A549 (cell line): ENCODE measurements at places on chromosomes 16 and 17.

DNA sequence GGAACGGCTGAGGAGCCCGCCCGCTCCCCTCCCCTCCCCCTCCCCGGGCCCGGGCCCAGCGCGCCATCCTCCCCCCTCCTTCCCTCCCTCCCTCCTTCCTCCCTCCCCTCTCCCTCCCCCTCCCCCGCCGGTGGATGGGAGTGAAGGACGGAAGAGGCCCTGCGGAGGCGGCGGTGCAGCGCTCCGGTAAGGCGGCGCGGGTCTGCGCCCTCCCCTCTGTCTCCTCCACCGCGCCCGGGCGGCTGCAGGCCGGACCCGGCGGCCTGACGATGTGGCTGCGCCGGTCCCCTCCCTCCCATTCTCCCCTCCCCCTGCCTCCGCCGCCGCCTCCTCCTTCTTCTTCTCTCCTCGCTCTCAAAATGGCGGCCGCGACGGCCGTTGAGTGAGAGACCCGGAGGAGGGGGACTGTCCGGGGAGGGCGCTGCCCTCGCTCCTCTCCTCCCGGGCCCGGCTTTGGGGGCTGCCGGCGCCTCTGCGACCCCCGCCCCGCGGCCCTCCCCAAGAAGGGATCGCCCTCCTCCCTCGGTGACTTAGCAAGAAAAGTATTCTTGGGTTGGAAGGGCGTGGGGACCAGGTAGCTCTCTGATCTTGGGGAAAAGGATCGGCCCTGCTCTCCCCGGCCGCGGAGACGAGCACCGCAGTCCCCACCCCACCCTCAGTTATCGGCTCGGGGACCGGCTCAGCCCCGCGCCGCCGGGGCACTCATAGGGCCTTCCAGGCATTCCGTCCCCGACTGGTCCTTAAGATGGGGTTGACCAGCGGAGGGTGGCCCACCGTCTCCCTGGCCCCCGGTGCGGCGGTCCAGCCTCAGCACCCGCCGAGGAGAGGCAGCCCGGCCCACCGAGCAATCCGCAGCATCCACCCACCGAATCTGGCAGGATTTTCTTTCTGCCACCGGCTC is 617 bp downstream of the PAFAH1B1 start:
- peak; percentile 88 for DNase-seq

GRCh38 chr17:59456428-59456827 is 109.0 kb upstream of the DHX40 start:
- no peak for DNase-seq

DNA sequence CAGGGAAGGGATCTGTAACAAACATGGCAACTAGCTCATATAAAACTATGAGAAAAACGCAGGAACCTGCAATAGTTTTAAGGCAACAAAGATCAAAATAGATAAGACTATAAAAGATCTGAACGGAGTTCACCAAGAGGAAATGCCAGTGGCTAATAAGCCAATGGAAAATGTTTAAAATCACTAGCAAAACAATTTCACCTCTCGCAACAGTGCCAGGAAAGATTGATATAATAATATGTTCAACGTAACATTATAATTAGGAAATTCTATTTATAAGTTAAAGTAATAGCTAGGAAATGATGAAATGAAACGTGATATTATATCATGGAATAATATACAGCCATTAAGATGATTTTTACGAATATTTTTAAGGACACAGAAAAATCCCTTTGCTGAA is 16.0 kb downstream of the MRC2 start:
- DNase-seq, result no peak

GRCh38 chr16:67327743-67328142 is 1.1 kb downstream of the LRRC36 start:
- DNase-seq, result no peak

GRCh38 chr17:3659541-3660111 is 8.8 kb downstream of the TAX1BP3 start:
- peak; percentile 61 for DNase-seq

GRCh38 chr16:55009581-55009980 is 78.9 kb downstream of the IRX5 start:
- no peak for DNase-seq

DNA sequence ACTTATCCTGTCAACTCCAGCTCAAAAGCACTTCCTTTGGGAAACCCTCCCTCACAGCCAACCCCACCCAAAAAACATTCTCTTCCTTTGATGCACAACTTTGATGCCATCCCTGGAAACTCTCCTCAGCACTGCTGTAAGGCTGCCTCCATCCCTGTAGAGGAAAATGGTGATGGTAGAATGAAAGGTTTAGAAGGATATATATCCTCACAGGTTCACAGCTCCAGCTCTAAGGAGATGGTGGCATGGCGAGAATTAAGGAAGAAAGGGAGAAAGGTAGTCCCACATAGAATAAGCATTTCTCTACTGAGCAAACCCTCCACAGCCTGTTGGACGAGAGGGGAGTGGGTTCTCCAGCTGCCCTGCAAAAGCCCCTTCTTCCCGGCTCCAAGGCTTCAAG is 2.2 kb upstream of the DLX4 start:
- DNase-seq, result no peak

GRCh38 chr16:5166486-5166885 is 68.9 kb upstream of the EEF2KMT start:
- no peak for DNase-seq

GRCh38 chr16:88533932-88534637 is 36.1 kb upstream of the ZC3H18 start:
- peak; percentile 76 for DNase-seq

- no peak for DNase-seq
These were observed 4.8 kb downstream of the SCNN1G start for GRCh38 chr16:23187341-23187740.

DNA sequence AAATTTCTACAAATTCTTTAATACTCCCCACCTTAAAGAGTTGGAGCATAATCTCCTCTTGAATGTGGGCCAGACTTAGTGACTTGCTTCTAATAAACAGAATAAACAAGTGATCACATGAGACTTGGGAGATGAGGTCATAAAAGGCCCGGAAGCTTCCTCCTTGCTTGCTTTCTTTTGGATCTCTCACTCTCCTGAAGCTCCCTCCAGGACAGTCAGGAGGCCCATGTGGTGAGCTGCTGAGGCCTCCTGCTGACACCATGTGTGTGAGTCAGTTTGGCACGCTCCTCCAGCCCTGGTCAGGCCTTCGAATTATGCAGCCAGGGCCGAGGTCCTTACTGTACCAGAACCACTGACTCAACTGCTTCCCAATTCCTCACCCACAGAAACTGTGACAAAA is 53.2 kb downstream of the NDEL1 start:
- no peak for DNase-seq

DNA sequence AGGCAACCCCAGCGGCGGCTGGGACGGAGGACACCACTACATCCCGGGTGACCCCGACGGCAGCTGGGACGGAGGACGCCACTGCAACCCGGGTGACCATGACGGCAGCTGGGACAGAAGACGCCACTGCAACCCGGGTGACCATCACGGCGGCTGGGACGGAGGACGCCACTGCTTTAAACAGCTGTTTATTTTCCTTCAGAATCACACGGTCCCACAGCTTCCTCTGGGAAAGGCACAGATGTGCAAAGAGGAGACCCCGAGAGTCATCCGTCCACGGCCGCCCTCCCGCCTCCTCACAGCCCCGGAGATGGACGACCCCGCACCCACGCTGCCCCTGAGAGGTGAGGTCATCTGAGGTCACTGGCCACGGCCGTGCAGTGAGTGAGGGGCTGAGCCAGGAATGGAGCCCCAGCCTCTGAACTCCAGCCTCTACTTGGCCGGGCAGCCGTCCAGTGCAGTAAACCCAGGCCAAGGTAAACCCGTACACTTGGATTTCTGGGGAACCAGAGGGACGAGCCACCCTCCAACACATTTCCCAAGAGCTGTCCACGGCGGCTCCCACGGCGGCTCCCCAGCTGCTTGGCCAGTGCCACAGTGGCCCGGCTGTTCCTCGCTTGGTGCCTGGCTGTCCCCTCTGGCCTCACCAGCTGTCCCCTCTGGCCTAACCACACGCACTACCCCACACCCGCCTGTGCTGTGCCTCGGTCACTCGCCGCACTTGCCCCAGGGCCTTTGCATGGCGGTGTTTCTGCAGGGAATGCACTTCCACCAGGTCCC is 43.2 kb upstream of the PABPN1L start:
- no peak for DNase-seq

DNA sequence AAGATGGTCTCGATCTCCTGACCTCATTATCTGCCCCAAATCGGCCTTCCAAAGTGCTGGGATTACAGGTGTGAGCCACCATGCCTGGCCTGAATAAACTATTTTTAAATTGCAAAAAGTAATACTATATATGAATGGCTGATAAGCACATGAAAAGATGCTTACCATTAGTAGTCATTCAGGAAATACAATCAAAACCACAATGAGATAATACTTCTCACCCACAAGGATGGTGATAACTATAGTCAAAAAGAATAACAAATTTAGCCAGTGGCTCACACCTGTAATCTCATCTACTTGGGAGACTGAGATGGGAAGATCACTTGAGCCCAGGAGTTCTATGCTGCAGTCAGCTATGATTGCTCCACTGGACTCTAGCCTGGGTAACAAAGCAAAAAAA is 2.4 kb upstream of the TACO1 start:
- no peak for DNase-seq

GRCh38 chr16:23742766-23743165 is 12.1 kb upstream of the CHP2 start:
- DNase-seq, result no peak

GRCh38 chr17:4544951-4545216 is 10.3 kb downstream of the MYBBP1A start:
- DNase-seq, result no peak

- no peak for DNase-seq
These were observed 92.5 kb downstream of the NCOR1 start for GRCh38 chr17:16122697-16123434.

GRCh38 chr17:73847952-73848351 is 203.7 kb upstream of the SDK2 start:
- DNase-seq, result no peak

DNA sequence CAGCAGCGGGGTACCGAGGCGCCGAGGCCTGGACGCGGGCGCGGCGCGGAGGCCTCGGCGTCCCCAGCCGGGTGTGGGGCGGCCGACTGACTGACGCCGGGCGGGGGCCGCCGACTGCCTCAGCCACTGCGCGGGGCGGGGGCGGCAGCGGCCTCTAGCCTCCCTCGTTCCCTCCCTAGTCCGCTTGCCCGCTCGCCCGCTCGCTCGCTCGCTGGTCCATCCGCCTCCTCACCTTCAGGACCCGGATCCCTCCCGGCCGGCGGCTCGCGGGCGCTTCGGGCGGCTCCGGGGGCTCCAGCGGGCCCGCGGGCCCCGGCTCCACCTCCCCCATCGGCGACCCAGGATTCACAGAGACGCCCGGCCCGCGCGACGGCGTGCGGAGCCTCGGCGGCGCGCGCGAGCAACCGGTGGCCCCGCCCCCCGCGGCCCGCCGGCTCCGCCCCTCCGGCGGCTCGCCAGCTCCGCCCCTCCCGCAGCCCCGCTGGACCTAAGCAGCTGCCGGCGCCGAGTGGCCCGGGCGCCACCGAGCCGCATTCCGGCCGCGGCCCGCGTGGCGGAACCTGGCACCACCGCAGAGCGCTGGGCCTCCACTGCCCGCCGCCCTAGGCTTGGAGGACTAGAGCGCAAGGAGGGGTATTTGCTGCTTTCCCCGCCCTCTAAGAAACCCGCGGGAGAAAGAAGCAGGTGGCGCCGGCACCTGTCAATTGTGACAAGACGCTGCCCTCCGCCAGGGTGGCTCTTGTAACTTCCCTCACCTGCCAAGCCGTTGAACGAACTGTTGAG is 773 bp downstream of the PHLPP2 start:
- DNase-seq, result peak; percentile 63

DNA sequence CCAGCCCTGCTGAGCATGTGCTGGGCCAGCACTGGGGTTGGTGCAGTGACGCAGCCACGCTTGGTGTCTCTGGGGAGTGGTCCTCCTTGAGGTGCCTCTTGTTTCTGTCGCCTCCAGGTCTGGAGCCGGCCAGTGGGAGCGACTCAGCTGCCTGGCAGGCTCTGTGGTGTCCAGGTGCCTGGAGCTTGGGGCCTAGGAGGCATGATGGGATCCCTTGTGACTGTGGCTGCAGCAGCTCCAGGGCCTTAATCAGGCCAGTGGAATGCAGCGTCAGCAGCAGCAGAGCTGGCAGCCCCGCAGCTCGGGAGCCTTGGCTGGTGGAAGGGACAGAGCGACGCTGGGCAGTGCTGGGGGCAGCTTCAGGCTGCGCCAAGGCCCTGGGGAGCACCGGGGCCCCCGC is 74.7 kb upstream of the CIBAR2 start:
- DNase-seq, result no peak

GRCh38 chr16:72210555-72210954 is 38.6 kb upstream of the PMFBP1 start:
- no peak for DNase-seq

DNA sequence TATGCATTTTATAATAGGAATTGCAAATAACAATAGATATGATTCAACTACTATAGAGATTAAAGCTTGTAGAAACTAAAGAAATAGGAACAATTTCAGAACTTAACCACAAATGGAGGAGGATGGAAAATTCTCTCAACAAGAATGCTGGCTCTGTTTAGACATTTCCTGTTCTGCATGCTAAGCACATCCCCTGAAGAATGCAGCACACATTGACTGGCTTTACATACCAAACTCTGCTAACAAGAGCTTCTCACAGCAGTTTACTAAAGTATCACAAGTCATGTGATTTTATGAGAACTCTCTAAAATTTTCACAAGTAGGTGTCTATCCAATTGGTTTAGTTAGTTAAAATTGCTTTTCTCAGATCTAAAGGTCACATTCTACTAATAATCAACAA is 85.2 kb downstream of the SPAG9 start:
- DNase-seq, result no peak

DNA sequence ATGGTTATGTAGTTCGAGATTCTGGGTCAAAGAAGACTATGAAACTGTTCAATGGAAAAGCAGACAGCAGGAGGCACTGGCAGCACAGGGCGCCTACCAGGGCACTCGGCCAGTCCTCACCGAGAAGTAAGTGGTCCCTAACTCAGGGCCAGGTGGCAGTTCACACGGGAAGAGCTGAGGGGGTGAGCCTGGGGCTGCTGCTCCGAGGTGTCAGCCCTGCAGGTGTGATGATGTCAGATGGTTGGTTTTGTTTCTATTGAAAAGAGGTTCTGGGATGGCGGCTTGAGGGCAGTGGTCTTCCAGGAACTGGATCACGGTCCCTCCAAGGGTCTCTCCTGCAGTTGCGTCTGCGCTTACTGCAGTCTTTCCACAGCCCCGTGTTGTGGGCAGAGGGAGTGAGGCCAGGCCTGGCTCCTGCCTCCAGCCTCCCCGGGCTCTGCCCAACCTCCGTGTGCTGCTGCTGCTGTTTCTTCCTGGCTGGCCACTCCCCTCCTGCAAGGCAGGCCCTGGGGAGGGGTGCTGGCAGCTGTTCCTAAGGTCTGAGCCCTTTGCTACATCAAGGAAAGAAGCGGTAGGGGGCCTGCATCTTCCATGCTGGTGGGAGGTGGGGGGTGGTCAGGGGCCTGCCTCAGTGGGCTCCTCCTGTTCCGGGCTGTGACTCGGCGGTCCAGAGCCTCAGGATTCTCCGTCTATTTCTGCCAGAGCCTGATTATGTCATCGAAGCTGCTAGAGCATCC is 22.6 kb downstream of the RNF213 start:
- no peak for DNase-seq

DNA sequence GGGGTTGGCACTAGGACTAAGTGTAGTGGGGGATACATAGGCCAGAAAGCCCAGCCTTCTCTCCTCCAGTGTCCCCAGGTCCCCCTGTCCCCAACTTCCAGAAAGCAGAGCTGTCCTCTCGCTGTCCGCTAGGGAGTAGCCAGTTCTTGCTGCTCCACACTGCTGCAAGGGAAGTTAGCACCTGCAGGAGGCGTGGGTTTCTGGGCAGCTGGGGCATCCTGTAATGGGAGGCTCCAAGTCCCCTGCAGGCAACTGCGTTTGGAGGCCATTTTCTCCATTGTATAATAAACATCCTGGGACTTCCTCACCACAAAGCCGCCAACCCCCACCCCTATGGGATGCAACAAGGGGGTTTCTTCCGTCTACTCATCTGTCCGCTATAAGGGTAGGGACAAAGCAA is 1.7 kb downstream of the RPRML start:
- peak; percentile 89 for DNase-seq
